ENCODE measurements at places on chromosomes 5 and 9. TPM values are rescaled to one million over a fixed set of nuclear protein-coding genes. Genes with fewer than 3 reads are reported as not detected.

Gene SLC36A3
- not detected for total RNA-seq

Gene NME5
- not detected for total RNA-seq

Gene PSD2
- total RNA-seq: 0.03 TPM

Gene ANXA2R
- total RNA-seq: 2.5 TPM

Gene SLC44A1
- 39.1 TPM for total RNA-seq

Gene KLF4
- total RNA-seq: 1.00 TPM

Gene F12
- 3.9 TPM for total RNA-seq

Gene DMAC1
- 3.9 TPM for total RNA-seq

Gene PCDHGA1
- total RNA-seq: 2.2 TPM

Gene FOXD4L4
- not detected for total RNA-seq

Gene ZNF608
- 17.2 TPM for total RNA-seq

Gene OLFM1
- 23.4 TPM for total RNA-seq

Gene FGF10
- total RNA-seq: not detected

Gene CCDC171
- 0.53 TPM for total RNA-seq

Gene LOX
- 3.5 TPM for total RNA-seq

Gene AGTPBP1
- 11.2 TPM for total RNA-seq

Gene KCNV2
- total RNA-seq: not detected

Gene PFDN1
- 218 TPM for total RNA-seq

Gene C9orf152
- not detected for total RNA-seq

Gene PLPP7
- total RNA-seq: not detected

Gene CYLC2
- not detected for total RNA-seq

Gene CDC26
- total RNA-seq: 48.3 TPM

Gene IFNE
- 0.24 TPM for total RNA-seq

Gene CARD9
- total RNA-seq: 0.32 TPM

Gene PCDHAC2
- total RNA-seq: not detected

Gene SH3PXD2B
- total RNA-seq: 32.3 TPM

Gene ZNF622
- total RNA-seq: 70.2 TPM

Gene DBH
- total RNA-seq: not detected

Gene UBLCP1
- total RNA-seq: 87.0 TPM

Gene OLFML2A
- 7.8 TPM for total RNA-seq

Gene CCDC183
- total RNA-seq: 0.16 TPM

Gene LCN1
- not detected for total RNA-seq

Gene ARPC5L
- 41.3 TPM for total RNA-seq

Gene AOPEP
- total RNA-seq: 39.6 TPM

Gene HAVCR1
- not detected for total RNA-seq

Gene CDH9
- not detected for total RNA-seq

Gene CNTFR
- total RNA-seq: not detected

Gene CTSV
- 0.05 TPM for total RNA-seq

Gene ELP1
- total RNA-seq: 26.7 TPM

Gene EDIL3
- total RNA-seq: 290 TPM

Gene PDE6A
- total RNA-seq: not detected

All from SJSA1 (cell line).